ENCODE measurements at places on chromosomes 12 and 14.

GRCh38 chr12:122087431-122088178, 9.0 kb downstream of the MLXIP start:
- no peak for DNase-seq

GRCh38 chr12:27539191-27539631, 15.2 kb downstream of the PPFIBP1 start:
- no peak for DNase-seq

GRCh38 chr14:102819747-102820330, 42.6 kb downstream of the TRAF3 start:
- DNase-seq = no peak

DNA sequence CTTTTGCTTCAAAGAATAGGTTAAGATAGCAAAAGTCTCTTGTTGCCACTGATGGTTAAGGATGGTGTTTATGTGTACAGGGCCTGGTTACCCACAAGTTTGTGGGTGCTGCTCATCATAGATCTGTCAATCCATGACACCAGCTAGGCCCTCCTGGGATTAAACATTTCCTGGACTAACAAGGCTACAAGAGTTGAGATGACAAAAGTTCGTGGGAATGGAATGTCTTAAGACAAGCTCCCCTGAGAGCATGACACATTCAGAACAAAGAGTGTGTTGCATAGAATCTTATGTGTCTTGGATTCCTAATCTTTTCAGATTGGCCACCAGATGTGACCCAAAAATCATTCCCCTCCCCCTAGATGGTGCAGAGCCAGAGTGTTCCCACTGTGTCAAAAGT, 592.5 kb upstream of the USP15 start:
- DNase-seq = no peak

DNA sequence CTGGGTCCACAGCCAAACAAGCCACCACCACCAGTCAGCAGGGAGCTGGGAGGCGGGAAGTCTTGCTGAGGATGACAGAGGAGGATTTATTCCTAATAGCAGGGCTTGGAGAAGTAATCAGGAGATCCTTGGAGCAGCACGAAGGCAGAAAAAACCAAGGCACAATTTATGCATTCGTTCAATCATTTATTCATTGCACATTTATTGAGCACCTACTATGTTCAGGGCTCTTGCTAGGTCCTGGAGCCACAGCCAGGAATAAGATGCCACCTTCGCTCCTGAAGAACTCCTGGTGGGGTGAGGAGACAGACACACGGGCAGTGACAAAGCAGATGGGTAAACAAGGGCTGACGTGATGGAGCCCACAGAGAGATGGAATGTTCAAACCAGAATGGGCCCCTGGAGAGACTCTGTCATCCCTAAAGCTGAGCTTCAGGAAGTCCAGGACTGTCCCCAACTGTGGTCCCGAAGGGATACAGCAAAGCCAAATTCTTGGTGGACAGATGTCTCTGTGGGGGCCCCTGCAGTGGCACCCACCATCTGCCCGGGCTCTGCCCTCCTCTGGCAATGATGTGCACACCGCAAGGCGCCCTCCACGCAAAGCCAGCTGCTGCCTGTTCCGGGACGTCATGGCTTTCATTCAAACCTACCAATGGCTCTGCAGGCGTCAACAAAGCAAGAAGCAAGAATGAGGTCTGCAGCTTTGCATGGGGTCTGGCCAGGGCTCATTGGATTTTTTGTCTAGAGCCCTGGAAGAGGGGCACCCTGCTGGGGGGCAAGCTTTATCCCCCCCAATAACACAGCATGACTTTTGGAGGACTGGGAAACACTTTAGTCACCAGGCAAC, 3.0 kb upstream of the TESC start:
- DNase-seq = no peak

DNA sequence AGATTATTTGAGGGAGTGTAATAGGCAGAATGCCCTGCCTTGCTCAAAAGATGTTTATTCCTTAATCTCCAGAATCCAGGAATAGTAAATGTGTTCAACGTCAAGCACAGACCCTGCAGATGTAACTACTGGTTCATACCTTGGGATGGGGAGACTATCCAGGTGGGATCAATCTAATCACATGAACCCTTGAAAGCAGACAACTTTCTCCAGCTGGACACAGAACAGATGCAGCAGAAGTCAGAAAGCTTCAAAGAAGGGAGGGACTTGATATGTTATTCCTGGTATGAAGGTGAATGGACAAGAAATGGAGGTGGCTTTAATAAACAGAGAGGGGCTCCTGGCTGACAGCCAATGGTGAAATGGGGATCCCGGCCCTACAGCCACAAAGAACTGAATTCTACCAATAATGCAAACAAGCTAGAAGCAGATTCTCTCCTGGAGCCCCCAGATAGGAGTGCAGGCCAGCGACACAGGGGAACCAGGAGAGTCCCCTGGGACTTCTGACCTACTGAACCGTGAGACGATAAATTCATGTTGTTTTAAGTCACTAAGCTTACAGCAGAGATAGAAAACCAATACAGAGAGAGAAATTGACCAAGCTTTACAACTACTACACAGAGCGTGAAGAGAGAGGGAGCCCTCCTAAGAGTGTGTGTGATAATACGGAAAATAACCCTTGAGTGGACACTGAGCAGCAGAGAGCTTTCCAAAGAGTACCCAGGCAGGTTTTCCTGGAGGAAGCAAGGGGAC, 133.5 kb upstream of the TMEM132C start:
- no peak for DNase-seq

GRCh38 chr14:95471476-95471875, 45.0 kb downstream of the SYNE3 start:
- DNase-seq = no peak

DNA sequence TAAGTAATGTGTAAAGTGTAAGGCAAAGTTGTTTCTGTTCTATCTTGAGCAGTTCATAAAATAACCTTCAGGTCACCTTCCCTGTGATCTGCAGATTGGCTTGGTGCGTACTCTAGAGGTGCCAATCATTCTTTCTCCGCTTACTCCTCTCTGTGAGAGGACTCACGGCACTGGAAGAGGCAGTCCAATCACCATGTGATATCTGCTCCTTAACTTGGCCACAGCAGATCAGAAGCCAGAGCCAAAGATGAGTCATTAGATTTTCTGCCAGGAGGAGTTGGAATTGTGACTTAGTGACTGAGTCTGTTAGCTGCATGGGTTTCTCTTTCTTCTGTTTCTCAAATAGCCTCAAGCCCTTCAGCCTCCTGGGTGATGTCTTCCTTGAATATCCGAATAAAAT, 165.5 kb downstream of the SLC41A2 start:
- no peak for DNase-seq

DNA sequence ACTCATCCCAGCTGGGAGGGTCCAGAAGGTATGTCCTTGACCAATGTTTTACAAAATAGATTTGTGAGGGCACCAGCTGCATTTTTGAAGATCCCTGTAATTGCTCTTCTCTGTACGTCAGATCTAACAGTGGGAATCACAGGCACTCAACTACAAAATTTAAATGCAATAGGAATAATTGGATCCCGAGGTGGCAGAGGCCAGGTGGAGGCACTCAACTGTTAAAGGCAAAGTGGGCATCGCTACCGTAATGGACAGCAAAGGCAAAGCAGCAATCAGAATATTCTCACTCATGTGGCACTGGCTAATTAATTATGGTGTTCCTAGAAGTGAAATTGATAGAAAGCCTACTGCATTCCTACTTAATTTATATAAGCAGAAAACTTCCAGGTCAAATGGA, 27.9 kb upstream of the PSMC1 start:
- DNase-seq = no peak

- no peak for DNase-seq
Observed at GRCh38 chr14:23125011-23125410, 6.0 kb upstream of the CEBPE start.

- DNase-seq = no peak
Observed at GRCh38 chr14:37603688-37604251, 8.3 kb downstream of the TTC6 start.

- no peak for DNase-seq
Observed at GRCh38 chr14:68934066-68934465, 45.0 kb downstream of the ACTN1 start.

GRCh38 chr14:90256354-90257131, at the start of gene PSMC1:
Gene PSMC1 (plus strand): TSS chr14:90256553. CDS start chr14:90256598, 45 bp downstream.
- DNase-seq = peak; percentile 68

GRCh38 chr12:27937768-27938167, 34.8 kb downstream of the PTHLH start:
- DNase-seq = no peak
